ENCODE measurements at places on chromosomes 3 and 15.

- no peak for DNase-seq
Observed at GRCh38 chr3:126117786-126118185, 33.9 kb upstream of the SLC41A3 start.

GRCh38 chr15:93948726-93949125, 282.6 kb upstream of the MCTP2 start:
- no peak for DNase-seq

- DNase-seq: no peak
Observed at GRCh38 chr3:139204728-139205127, 139.1 kb upstream of the MRPS22 start.

- no peak for DNase-seq
Observed at GRCh38 chr3:184409946-184410500, 30.2 kb downstream of the CHRD start.

DNA sequence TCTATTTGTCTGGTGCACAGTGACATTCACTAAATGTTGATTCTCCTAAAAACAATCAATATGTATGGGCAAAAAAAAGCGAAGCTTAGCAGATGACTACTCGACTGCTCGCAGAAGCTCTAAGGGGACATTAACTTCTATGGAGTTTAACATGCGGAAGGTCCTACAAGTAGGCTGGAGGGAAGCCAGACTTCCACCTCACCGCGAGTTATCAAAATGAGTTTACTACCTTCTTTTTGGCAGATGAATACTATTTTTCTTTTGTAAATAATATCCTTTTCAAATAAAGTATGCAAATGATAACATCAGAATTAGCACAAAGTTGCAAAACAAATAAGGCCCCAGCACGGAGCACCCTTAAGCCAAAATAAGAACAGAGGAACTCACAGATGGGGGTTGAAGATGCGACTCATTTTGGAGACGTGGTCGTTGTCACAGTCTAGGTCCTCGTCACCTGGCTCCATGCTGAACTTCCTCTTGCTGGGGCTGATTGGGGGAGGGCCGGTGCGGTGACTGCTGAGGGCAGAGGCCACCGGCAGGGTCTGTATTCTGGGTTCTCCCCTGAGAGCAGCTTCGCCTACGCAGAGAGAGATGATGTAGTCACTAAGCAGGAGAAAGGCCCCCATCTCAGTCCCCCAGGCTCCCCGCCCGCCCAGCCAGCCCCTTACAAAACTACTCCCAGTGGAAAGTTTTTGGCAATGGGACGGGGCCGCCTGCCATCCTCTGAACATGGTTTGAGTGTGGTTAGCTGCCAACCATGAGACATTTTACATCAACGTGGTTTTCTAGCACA, 42.1 kb downstream of the VGLL4 start:
- no peak for DNase-seq

DNA sequence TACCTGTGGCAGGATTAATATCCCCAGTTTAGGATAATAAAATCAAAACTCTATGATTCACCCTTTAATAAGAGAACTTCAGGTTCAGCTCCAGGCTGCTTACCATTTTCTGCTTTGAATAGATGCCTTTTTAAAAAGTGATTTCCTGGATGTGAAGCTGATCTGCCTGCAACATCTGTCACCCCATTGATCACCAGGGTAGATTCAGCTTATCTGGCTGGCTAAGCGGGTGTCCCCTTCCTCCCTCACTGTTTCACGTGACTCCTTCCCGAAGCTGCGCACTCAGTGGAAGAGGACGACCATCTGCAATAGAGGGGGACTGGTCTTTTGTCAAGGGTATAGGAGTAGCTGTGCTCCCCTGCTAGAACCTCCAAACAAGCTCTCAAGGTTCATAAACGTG, 128.1 kb downstream of the IL1RAP start:
- DNase-seq: no peak

GRCh38 chr3:2851361-2851760, 258.8 kb downstream of the IL5RA start:
- no peak for DNase-seq

DNA sequence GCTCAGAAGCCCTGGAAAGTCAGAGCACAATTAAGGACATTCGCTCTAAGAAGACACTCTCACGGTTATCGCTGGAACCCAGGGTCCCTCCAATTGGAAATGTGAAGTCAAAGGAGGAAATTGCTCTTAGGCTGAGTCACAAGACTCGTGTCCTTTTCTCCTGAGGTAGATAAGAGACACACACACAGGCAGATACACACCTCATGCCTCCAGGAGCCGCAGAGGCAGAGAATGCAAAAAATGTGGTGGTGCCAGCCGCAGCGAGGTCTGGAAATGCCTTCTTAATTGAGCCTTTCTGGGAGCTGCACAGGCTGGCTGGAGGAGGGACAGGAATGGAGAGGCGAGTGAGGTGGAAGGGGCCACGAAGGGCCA, 189.3 kb downstream of the OPA1 start:
- no peak for DNase-seq

- DNase-seq: no peak
Observed at GRCh38 chr3:2896308-2896939, 213.8 kb downstream of the IL5RA start.

DNA sequence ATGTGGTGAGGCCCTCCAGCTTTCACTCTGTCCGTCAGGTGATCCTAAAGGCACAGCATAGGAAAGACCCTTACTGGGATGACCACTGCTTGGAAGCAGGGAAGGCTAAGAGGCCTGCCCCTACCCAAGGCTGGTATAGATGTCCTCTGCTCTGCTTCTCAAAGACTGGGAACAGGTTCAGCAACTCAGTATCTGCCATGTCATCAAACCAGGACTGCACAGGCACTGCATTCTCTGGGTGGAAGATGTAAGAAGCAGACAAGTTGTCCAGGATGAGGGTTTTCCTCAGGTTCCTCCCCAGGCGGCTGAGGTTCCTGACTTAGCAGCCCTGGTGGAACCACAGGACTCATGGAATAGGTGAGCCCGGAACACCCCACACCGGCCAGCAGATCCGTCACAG, 4.7 kb downstream of the FAM98B start:
- no peak for DNase-seq

DNA sequence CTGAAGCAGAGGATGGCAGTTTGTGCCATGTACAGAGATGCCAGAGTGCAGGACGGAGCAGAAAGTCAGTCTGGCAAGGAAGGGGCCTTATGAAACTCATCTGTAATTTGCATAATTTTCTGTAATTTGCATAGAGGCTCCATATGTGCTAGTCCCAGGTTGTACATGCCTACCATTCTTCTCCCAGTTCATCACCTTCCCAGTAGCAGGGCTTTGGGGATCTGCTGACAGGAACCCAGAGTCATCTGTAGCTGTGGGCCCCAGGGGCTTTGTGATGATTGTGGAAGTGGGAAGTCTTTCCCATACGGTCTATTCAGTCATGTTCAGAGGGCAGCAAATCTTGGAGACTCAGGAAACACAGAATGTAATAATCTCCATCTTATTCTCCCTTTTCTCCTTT, 42.4 kb upstream of the SIAH2 start:
- DNase-seq: no peak

- DNase-seq: no peak
Observed at GRCh38 chr15:38624244-38625205, 59.9 kb upstream of the RASGRP1 start.
